ENCODE measurements at places on chromosomes 1 and 21.

DNA sequence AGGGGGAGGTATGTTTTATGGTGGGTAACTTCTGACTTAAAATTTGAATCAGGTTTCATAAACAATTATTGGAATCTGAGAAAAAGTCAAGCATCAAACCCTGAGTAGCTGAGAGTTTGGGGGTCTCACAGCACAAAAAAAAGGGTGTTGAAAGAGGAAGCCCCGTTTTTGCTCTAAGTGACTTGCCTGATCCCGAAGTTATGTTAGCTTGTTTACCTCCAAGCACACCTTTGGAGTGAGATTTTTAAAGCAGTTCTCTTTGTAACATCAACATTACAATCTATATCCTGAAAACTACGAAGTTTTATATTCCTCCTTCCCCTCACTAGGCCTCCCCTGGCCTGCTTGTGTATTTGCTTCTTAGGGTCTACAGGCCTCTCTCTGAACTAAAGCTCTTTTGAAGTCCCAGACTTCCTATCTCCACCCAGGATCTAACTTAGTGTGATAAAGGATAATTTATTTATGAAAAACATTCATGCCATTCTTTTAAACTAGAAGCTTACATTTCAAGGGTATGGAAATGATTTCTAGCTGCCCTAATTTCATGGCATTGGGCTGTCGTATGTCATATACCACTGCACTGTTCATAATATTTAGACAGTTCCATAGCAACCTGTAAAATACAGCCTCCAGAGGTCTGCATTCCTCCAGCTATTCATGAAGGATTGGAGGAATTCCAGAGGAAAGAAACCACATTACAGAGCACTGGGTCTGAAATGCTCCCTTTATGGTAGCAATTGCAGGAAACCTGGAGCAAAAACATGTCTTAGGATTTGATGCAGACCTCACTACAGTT, 36.1 kb upstream of the RGS1 start:
- no peak for DNase-seq

- DNase-seq: no peak
Measured at GRCh38 chr1:227424159-227424680, 105.9 kb upstream of the CDC42BPA start.

DNA sequence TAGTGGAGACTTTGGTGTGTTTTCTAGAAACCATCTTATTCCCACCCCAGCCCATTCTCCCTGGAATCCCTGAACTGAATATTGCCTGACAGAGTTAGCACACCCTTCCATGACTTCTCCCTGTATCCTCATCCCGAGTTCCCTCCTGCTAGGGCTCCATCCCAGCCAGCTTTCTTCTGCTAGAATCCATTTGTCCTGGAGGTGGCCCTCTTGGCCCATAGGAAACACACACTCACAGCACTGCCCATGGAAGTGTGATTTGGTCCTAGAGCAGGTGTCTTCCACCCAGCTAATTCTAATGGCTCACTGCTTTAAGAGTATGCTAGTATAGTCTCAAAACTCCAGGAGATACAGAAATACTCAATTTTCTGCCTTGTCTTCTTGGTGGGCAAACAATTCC, 4.1 kb downstream of the KRTAP15-1 start:
- no peak for DNase-seq

DNA sequence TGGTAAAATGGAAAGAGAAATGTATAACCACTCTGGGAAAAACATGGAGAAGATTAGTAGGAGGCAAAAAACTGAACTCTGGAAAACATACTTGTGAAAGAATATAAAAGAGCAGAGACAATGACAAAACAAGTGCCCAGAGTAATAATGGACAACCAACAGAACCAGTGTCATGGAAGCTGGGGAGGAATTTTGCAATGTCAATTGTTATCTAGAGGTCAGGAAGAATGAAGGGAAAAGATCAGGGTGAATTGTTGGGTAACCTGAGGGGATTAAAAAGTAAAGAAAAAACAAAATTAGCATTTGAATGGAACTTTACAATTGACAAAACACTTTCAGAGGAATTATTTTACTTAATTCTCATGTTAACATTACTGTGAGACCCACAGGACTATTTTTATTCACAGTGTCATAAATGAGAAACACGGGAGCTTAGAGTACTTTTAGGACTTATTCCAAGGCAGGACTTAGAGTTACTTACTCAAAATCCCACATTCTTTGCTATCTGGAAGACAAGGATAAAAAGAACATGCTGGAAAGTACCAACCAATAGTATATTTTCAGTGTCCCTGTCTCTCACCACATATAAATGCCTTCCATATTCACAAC, 19.5 kb downstream of the JAM2 start:
- no peak for DNase-seq

DNA sequence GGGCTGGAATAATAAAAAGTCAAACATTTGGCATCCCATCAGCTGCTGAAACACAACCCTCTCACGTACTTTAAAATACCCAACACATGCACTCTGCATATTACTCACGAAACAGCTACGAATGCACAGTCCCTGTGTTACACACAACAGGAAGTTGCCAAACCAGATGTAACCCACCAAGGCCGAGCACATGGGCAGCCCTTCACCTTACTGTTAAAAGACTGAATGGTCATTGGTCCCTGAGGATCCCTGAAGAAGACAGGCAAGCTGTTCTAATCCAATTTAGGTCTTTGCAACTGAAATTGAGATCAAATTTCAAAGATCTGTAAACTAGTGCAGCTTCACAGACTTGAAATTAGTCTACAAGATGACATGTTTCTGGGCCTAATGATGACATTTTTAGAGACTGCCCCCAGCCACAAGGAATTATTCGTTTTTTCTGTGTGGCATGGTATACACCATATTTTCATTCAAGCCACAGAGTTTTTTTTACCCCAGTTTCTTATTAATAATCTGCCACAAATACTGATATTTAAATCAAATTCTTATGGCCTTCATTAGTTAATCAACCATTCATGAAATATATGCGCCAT, 25.6 kb upstream of the IER5 start:
- DNase-seq: peak; percentile 62

- no peak for DNase-seq
Measured at GRCh38 chr1:227541796-227542152, 21.6 kb upstream of the ZNF678 start.

GRCh38 chr1:201126832-201127754, at the start of gene ASCL5:
Gene ASCL5, minus strand, starts transcription at chr1:201127184. Its CDS starts 11,812 bp downstream, at chr1:201115372.
- DNase-seq: no peak

DNA sequence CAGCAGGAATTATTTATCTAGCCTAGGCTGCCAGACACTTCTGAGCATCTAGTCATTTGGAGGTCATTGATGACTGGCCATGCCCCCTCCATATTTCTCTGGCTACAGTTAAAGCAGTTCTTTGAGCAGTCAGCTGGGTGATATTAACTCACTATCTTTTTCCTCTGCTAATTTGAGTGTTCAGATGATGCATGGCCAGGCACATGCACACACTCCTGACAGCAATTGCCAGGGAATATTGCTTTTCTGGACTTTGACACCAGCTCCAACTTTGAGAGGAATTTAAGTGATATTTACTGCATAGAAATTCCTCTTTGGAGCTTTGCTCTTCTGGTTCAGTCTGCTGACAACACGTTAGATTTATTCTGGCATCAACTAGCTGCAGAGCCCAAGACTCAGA, 52.6 kb downstream of the CD247 start:
- DNase-seq: no peak

DNA sequence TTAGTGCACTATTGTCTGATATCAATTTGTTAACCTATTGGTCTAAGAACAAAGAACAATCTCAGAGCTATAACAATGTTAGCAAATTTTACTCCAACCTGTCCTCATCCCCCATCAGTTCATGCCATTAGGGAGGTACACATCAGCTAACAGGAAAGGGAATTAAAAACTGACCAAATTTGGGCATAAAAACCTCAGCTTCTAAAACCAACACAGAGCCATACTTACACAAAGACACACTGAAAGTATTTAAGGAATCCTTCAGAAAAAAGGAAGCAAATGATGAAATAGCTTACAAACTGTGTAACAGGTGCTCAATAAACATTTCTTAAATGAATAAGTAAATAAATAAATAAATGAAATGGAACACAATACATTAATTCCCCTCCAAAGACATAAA, 89.2 kb downstream of the TTLL7 start:
- no peak for DNase-seq

DNA sequence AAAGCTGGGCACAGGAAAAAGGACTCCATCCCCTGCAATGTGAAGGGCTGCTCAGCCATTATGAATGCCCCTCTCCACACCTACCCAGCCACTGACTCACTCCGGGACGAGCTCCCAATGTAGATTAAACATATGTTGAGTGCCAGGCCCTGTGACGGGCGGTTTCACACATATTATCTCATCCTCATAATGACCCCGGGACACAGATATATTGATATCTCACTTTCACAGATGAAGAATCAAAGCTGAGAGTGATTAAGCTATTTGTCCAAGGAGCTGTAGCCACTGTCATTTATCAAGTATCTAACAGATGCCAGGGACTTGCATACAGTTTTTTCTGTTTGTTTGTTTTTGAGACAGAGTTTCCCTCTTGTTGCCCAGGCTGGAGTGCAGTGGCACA, 35.0 kb upstream of the SLC30A1 start:
- no peak for DNase-seq

- no peak for DNase-seq
Measured at GRCh38 chr1:11339346-11340232, 66.6 kb downstream of the UBIAD1 start.

DNA sequence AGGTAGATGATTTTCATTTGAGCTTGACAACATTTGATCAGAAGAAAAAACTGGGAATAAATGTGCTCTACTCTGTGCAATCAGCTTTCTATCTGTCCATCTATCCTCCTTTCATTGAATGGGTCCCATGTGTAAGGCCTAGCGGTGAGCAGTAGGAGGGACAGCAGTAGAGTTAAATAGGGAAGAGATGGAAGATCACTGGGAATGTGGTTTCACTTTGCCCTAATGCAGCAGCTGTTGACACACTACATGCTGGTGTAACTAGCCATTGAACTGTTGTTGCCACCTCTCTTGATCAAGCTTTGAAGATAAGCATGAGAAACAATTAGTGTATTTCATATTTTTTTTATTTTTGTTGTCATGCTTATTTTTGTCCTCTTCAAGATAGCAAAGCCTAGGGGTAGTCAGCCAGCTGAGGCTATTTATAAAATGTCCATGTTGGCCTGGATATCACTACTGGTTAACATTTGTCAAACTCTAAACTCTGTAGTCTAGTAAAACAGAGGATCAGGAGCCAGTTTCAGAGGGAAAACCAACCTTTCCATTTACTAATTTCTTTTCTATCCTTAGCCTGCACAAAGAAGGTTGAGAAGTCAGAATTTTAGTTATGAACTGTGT, 41.9 kb downstream of the CACNA1E start:
- DNase-seq: no peak

DNA sequence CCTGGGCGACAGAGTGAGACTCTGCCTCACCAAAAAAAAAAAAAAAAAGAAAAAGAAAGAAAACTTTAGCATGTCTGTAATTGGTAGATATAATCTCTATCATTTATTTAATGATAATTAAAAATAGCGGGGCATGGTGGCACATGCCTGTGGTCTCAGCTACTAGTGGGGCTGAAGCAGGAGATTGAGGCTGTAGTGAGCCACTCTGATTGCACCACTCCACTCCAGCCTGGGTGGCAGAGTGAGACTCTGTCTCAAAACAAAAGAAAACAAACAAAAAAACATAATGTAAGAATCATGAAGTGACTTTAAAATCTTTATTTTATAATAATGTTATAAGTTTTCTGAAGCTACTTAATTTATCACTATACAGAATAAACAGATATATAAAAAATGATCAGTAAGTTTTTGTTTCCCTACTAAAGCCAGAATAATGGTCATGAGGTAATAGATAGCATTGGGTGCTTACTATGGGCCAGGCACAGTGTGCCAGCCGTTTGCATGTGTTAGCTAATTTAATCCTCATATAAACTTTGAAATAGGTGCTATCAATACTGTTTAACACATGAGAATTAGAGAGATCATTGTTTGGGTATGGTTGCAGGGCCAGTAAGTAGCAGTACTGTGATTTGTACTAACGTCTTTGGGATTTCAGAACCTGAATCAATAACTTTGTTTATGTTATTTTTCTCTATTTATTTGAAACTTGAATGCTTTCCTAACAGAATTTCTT, 23.8 kb downstream of the CLIC4 start:
- DNase-seq: no peak

DNA sequence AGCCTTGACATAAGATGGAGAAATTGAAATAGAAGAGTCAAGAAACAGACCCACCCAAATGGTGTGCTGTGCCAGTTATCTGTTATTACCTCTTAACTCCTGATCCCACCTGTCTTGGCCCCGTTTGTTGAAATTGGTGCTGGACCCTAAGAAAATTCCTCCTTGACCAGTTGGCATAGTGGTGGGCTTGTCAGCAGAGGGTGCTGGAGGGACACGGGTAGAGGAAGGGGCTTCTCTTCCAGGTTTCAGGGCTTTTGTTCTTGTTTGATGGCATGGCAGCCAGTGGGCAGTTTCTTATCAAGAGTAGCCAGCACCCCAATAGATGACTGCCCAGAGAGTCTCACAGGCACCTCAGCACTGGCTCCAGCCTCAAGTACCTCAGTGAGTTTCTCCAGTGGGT, 51.6 kb downstream of the PCBP3 start:
- DNase-seq: no peak

DNA sequence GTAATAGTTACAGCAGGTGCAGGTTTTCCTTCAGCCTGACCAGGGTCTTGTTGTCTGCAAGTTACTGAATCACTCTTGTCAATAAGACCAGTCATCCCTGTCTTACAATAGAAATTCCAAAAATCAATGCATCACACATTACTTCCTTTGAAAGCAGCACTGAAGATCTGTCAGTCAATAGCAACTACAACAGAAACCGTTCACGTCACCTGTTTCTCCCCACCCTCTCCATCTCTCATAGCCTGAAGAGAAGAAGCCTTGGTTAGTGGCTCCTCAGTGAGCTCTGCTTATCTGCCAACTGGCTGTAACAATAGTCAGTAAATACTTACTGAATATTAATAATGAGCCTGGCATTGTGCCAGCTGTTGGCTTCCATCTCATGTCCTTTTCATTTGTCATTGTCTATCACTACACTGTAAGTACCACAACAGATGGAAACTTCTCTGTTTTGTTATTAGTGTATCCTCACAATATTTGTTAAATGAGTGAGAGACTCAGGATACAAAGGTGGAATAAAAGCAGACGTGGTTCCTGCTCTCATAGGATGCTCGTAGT, 195.2 kb downstream of the S1PR1 start:
- no peak for DNase-seq

Measured in bone marrow (tissue), 2 donors.